ENCODE measurements at places on chromosomes 16 and 17.

GRCh38 chr17:57701124-57701523, 44.0 kb downstream of the CCDC182 start:
- DNase-seq = no peak

- DNase-seq = no peak
These were observed 55.1 kb downstream of the ATP2C2 start for GRCh38 chr16:84423416-84423837.

DNA sequence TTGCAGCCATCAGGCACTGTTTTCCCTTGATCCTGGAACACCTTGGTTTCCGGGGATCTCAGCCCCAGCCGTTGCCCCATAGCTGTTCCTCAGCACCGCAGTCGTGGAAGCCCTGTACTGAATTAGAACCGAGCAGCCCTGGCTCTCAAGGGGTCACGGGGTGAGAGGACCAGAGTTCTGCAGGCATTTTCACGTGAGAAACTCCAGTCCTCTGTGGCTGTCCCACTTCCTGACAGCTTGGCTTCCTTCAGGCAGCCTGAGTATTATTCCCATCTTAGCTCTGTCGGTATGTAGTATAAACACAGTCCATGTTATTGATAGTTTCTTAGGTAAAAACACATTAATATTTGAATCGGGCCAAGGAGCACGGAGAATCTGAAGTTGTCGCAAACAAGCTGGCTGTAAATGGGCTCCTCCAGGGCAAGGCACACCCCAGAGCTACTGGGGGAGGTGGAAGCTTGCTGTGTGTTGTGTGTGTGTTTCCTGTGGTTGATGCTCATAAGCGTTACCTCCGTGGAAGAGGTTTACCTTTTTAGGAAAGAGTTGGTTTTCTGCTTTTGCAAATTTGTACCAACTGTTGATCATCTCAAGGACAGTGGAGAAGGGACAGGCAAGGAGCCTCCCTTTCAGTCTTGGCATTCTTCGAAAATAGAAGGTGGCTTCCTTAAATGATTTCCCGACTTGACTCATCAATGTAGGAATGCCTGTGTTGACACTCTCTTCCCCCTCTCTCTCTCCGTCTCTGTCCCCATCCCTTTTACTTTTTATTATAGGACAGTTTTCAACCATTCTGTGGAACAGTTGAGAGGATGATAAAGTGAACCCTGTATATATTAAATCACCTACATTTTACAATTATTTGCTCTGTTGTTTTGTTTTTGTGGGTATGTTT, 208.9 kb upstream of the CHMP6 start:
- no peak for DNase-seq

- no peak for DNase-seq
These were observed 7.6 kb downstream of the AIPL1 start for GRCh38 chr17:6427279-6427781.

DNA sequence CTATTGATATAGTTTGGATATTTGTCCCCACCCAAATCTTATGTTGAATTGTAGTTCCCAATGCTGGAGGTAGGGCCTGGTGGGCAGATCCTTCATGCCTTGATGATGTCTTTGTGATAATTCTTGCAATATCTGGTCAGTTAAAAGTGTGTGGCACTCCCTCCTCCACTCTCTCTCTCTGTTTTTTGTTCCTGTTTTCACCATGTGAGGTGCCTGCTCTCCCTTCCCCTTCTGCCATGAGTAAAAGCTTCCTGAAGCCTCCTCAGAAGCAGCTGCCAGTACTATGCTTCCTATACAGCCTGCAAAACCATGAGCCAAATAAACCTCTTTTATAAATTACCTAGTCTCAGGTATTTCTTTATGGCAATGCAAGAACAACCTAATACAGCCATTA, 47.3 kb downstream of the TOM1L2 start:
- DNase-seq = no peak

DNA sequence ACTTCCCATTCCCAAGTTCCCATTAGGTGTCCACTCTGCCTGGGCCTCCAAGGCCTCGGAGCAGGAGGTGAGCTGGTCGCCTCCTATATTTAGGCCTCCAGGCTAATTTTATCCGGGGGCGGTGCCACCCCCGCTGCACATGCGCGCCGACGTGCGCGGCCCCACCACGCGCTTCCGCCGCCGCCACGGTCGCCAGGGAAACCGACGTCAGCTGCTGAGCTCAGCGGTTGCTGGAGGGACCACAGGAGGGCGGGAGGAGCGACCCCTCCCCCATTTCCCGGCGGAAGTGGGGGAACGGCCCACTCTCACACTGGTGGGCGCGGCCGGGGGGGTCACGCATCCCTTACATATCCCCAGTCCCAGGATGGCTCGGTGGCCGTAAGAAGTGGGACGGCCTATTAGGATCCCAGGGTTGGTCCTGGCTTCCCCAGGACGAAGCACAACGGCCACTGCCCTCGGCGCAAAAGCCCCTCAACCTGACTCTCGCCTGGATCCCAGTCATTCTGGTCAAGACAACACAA, 1.0 kb downstream of the PER1 start:
- DNase-seq = peak; percentile 88

DNA sequence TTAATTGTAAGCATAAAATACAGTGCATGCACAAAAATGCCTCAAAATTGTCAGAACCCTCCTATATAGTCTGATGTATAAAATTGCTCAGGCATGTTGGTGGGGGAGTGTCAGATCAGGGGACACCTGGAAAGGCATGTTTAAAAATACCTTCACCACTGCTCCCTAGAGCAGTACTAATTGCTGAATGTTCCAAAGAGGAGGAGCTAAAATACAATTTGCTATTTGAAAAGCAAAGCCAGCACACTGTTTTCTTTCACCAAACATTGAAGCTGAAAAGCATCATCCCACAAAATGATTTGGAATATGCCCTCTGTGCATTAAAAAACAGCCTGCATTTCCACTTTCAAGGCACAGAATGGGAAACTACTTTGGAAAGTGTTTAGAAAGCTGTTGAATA, 2.6 kb downstream of the ADAMTS18 start:
- no peak for DNase-seq

DNA sequence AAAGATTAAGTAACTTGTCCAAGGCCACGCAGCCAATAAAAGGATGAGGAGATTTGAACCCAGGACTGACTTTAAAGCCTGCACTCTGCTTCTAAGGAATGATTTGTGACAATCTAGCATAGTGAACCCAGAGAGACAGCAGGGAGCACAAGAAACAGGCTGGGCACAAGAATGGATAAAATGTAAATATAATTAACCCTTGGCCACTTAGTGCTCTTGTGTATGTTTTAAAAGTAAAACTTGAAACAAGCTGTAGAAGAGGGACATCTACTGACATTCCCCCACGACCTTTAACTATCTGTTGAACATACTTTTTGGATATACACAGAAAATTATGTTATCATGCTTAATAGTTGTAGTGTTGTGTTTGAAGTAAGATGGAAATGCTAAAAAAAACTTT, 141.9 kb upstream of the PMFBP1 start:
- no peak for DNase-seq

GRCh38 chr17:14471052-14471451, 170.2 kb downstream of the HS3ST3B1 start:
- no peak for DNase-seq

DNA sequence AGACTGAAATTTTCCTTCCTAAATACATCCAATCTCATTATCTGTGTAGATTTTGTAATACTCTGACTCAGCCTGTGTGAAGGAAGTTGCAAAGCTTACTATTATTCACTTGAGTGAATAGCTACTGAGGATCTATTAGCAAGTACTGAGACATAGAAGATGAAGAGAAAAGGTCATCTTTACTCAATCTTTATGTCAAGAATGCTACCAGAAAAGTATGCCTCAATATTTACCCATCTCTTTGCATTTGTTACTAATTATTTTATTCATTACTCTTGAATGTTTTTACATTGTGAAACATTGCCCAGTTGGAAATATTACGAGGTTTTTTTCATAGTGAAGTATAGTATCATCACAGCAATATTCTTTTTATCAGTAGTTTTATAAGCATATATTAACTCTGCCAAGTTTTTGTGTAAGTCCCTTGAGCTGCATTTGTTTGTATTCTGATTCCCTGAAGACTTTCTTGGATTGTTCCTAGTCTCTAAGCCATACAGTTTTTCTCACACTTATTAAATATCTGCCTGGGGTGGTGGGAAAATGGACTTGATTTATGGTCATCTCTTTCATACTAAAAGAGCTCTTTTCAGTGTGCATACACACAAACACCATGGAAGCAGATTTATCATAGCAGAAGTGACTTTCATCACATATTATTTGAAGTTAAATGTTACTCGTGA, 110.4 kb downstream of the MRTFB start:
- DNase-seq = no peak

- DNase-seq = no peak
These were observed 5.4 kb downstream of the HELZ start for GRCh38 chr17:67239597-67239996.

DNA sequence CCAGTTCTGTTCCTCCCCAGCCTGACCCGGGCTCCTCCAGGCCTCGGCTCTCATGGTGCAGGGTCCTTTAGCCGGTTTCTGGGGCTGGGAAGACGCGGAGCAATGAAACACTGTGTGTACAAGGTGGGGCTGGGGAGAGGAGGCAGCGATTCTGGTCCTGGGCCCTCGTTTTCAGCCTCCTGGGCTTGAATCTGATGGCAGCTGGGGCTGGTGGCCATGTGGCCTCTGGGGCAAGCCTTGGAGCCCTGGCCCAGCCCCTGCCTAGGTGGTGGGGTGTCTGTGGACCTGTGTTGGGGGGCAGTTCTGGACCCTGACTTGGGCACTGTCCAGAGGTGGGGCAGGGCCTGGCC, 4.1 kb downstream of the FOXJ1 start:
- no peak for DNase-seq

GRCh38 chr17:79107499-79108231, 33.0 kb downstream of the ENGASE start:
- no peak for DNase-seq

DNA sequence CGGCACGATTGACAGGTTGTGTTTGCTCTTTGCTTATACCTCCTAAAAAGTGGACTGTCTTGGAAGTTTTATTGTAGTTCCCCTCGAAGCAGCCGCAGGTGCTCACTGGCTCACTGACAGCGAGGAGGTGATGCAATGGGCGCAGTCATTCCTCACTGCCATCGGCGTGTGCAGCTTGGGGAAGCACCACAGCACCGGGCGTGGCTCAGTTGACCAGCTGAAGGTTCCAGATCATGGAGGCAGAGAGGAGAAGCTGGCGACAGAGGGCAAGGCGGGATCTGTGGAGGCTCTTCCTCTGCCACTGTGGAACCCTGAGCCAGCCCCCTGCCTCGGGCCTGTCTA, 72.1 kb upstream of the TNRC6C start:
- no peak for DNase-seq

DNA sequence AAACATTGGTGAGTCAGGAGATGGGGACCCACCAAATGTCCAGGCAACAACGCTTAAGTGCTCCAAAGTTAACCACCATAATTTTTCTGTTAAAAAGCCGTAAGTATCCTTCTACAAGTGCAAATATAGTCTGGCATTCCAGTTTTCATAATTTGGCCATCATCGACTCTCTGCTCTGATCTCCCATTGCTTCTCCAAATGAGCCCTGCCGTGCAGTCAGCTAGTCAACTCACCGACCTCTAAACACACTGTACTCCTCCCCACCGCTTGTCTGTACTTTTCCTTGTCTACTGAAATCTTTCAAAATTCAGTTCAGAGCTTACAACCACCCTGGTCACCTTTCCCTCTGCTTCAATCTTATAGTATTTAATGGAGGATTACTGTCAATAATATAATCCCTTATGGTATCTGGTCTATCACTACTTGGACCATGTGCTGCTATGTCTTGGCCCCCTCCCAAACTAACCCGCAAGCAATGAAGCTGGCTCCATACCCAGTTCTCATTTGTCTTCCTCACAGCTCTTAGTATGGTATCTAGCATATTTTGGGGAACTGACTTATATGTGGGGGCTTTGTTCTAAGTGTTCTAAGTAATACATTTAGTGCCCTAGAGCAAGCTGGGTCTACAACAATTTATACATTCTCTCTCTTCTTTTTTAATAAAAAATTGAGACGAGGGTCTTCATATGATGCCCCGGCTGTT, 52.7 kb upstream of the SLC25A19 start:
- no peak for DNase-seq

DNA sequence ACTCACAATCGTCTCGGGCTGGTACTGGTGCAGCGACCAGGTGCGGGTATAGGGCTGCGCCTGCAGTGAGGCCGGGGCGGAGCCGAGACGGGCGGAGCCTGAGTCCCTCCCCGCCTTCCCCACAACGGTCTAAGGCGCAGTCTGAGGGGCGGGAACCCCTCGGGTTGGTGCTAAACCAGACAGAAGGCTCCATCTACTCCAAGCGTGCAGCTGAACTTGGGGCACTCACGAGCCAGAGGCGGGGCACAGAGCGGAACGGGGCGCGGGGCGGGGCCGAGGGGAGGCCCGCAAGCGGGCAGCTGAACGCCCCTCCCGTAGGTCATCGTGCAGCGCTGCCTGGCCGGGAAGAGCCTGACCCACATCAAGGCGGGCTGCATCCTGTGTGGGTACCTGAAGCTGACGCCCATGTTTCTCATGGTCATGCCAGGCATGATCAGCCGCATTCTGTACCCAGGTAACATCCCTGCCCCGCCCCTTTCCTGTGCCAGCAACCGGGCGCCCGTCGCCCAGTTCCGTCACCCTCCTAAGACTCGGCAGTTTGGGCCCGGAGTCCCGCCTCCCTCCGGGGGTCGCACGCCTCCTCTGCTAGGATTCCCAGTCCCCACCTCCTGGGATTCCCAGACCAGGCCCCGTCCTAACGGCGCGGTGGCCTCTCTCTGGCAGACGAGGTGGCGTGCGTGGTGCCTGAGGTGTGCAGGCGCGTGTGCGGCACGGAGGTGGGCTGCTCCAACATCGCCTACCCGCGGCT, 5.0 kb downstream of the SLC5A2 start:
- peak; percentile 78 for DNase-seq
